ENCODE measurements at places on chromosomes 16 and 17.

DNA sequence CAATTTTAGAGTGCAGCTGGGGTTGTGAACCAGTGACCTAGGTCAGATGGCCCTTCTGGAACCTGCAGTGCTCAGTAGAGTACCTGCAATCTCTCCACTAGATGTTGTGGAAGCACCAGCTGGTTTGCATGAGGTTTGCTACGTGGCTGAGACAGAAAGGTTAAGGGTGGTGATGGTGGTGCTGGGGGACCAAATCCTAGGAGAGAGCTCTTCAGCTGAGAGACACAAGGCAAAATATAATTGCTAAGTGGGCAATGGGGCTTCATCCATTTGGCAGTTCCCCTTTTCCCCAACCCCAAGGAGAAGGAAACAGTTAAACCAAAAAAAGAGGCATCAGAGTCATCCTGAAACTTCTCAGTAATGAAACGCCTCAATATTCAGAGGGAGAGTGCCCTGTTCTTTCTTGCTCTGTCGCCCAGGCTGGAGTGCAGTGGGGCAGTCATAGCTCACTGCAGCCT is 13.9 kb downstream of the ITPRIPL2 start:
- DNase-seq: no peak

GRCh38 chr16:47727131-47727530 is 266.0 kb downstream of the PHKB start:
- no peak for DNase-seq

- DNase-seq: no peak
Observed at GRCh38 chr16:86428729-86429517, 81.4 kb upstream of the FOXF1 start.

DNA sequence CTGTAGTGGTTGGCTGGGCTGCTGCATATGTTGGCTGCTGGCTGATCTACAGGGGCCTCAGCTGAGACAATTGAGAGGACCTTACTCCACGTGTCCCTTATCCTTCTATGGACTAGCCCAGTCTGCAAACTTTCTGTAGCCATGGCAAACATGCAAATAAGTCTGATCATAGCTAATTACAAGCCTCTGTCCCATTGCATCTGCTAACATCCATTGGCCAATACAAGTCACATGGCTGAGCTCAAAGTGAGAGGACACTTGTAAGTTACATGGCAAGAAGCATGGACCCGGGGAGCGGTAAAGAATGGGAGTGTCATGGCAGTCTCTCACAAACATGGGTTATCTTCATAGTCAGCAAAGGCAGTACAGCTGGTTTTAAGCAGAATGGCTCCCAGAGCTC is 11.6 kb upstream of the IL4R start:
- DNase-seq: no peak

DNA sequence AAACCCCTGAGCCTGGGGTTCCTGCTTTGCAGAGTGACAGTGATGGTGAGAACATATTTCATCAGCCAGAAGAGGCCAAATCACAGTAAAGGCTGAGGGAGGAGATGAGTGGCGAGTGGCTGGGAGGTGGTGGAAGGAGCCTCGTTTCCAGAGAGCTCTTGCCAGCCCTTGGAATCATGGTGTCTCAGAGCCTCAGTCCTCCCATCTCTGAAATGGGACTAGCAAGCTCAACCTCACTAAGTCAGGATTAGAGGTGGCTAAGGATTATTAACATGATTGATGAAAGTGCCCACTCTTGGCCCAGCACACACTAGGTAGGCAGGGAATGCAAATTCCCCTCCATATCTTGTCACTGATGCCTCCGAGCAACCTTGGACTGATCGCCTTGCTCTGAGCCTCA is 43.0 kb downstream of the IL4R start:
- no peak for DNase-seq

DNA sequence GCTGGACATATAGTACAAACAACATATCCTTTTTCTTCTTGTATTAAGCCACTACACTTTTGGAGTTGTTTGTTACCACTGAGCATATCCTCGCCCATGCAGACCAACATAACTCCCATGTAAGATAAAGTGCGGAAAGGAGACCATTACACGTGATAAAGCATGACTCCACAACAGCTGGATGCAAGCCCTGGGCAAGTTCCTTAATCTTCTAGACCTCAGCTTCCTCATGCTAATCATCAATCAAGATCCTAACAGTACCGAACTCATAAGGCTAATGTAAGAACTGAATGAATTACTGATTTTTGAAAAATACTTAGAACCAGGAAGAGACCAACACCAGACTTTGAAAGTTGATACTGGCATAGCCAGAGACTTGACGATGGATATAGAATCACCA is 47.0 kb upstream of the GSG1L start:
- DNase-seq: no peak

DNA sequence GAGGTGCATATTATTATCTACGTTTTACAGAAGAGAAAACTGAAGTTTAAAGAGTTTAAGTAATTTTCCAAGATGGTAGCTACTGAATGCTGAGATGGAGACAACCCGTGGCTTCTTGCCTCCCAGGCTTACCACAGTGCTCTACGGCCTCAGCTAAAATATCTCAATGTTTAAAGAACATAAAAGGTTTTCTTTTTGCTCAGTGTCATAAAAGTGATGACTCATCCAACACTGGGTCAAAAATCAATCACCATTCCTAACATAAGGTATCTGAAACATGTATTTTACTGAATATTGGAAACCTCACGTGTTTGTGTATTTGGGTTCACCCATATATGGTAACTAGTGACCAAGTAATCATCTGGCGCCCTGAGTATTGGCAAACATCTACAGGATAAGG is 18.4 kb downstream of the ABCA9 start:
- no peak for DNase-seq

DNA sequence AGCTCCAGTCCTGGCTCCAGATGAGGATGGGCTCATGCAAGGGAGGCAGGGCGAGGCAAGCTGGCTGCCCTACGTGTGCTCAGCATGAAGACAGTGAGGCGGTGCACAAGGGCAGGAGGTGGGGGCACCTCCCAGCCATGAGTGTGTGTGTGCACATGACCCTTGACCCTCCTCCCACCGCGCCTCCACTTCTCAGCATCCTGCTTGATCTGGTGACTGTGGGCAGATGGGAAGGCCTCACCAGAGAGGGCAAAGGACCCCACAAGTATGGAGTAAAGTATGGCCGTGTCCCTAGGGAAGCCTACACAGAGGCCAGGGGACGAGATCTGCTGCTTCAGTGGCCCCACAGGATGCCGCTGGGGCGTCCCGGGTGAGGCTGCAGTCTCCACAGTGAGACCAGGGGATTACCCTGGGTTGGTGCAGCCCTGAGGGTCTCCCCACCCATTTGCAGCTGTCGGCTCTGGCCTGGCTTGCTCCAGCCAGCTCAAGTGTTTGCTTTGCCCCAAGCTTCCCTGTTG is 7.9 kb upstream of the RNF222 start:
- no peak for DNase-seq

- DNase-seq: no peak
Observed at GRCh38 chr17:50947782-50948543, 81.8 kb upstream of the TOB1 start.

GRCh38 chr17:64067657-64068056 is 47.2 kb upstream of the ICAM2 start:
- no peak for DNase-seq

DNA sequence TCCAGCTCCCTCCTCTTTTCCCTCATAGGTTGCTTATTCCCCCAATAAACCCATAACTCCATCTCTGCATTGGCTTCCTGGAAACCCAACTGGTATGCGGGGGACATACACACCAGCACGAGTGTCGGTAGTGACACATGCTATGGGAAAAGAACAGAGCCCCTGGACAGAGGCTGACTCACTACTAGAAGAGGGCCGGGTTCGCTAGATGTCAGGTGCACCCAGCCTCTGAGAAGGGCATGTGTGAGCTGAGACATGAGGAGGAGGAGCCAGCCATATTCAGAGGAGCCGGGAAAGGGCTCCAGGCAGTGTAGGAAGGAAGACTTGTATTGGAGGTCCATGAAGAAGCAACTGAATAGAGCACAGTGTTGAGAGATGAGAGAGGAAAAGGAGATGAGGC is 241.1 kb downstream of the SOX9 start:
- no peak for DNase-seq

- peak; percentile 22 for DNase-seq
Observed at GRCh38 chr17:78925234-78925633, at the start of gene TIMP2. TSS of gene TIMP2 (minus strand) at chr17:78925387. CDS start at chr17:78925088, 299 bp downstream.

DNA sequence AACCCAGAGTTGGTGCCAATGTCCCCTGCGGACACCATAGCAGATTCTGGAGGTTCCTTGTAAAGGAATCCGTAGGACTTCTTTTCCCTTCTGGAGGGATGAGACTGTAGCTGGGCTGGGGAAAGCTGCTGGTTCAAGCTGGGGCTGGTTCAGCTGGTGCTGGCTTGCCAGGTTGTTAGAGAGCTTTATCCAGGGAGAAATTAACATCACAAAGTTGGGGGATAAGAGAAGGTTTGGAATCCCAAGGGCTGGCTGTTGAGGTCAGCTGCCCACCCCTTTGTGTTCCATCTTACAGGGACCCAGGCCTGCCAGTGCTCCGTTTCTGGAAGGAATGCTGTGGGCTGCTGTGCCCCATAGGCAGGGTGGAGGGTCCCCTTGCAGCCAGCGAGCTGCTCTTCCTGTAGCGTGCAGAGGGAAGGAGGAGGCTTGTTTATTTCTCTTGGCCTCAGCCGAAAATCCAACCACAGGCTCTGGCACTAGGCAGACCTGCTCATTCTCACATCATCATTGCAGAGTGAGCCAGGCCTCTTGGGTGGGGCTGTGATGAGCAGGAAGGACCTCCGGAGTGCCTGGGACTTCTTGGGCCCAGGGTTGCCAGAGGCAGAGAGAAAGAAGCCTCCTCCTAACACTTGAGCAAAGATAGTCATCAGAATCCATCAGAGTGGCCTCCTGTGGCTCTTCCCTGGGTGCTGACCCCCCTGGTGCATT is 251.1 kb downstream of the SEC14L1 start:
- DNase-seq: no peak

DNA sequence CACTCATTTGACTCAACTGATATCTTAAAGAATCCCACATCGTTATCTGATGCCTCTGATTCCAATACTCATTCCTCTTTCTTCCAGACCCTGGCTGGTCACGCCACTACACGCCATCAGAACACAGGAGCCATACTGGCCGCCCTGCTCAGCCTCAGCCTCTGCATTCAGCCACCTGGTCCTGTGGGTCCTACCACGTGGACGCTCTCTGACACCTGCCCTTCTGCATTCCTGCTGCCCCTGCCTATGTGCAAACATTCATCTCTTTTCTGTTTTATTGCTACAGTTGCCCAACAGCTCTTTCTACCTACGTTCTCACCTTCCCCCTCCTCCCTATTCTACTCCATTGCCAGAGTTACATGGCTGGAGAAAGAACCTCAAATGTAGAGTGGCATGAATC is 18.4 kb downstream of the PSMD7 start:
- no peak for DNase-seq

GRCh38 chr17:67655478-67656148 is 62.1 kb upstream of the NOL11 start:
- no peak for DNase-seq

DNA sequence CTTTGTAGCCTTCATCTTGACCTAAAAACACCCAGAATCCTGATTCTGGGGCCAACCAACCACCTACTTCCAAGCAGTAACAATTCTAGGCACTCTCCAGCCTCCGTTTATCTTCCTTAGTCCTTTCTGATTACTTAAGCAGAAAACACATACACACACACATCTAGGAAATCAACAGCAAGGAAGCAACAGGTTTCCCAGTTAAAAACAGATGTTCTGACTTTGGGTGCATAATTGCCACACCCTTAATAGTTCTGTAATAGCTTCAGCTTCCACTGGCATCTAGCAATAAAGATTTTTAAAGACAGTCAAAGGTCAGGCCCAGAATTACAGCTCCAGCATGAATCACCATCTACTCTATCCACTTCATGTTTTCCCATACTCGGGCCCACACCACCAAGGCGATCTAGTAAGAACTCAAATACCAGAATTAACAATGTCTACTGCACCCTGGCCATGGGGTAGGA is 2.6 kb downstream of the ARHGAP17 start:
- no peak for DNase-seq

DNA sequence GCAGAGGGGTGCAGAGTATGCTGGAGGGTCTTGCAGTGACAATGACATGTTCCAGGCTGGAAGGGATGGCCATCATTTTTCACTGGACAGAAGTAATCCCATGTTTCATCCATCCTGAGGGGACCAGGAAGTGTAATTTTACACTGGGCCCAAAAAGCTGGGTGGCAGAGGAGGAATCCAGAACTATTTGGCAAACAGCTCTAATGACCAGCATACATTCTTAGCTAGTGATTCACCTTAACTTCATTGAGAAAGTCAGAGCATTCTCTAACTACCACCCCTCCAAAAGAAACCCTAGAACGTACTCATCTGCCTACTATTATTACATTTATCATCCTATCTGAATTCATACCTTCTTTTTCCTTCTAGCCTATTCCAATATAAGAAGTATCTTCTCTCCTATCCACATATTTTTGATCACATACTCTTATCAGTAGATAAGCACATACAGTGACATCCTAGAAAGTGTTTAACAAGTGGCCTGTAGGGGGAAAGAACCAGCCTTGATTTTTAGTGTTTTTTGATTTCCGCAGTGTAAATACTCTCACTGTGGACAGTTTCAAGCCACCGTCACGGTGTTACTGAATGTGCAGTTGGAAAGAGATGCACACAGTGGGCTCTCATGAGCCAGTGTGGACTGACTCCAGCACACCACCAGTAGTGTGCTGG is 118.1 kb downstream of the FTO start:
- no peak for DNase-seq

DNA sequence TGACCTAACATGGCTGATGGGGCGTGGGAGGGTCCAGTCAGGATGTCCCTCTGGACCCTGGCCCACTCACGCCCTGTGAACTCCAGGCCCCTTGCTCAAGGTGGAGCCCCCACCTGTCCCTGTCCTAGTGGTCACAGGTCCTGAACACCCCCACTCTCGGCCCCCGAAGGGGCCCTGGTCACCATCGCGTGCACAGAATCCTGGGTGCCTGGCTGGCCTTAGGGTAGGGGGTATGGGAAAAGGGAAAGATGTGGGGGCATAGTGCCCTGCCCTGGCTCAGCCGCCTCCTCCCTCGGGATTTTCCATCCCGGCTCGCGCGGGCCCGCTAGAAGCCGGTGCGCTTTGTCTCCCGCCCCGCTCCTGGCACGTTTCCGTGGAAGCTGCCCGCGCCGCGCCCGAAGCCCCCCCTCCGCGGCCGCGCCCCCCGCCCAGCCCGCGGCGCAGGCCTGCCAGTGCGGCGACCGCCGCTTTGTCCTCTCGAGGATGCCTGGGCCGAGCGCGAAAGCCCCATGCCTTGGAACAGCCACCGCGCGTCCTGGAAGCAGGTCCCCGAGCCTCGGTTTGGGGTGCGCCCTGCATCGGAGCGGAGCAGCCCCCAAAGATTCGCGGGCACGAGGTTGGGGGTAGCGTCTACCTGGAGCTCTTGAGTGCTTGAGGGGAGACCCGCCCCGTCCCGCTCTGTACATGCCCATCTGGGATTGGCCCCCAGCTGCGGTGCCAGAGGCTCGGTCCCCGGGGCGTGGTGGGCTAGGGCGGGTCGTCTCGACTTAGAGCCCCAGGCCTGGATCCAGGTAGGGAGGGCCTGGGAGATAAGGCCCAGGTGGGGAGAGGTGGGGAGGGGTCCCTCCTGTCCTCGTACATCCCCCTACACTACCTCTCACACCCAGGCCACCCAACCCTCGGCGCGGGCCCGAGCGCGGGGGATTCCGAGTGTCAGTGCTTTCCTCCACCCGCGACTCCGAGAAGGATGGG is 1.3 kb downstream of the SMPD3 start:
- no peak for DNase-seq

GRCh38 chr16:29126616-29127015 is 141.8 kb downstream of the LAT start:
- no peak for DNase-seq

Measured in stimulated activated CD4-positive, alpha-beta T cell treated with anti-CD3 and anti-CD28 coated beads, TNF-alpha, amount 100 ng/mL, for 48 hours (primary cell).